Activated naive CD8-positive, alpha-beta T cell treated with anti-CD3 and anti-CD28 coated beads for 36 hours (primary cell): ENCODE measurements at places on chromosomes 11 and 22.

DNA sequence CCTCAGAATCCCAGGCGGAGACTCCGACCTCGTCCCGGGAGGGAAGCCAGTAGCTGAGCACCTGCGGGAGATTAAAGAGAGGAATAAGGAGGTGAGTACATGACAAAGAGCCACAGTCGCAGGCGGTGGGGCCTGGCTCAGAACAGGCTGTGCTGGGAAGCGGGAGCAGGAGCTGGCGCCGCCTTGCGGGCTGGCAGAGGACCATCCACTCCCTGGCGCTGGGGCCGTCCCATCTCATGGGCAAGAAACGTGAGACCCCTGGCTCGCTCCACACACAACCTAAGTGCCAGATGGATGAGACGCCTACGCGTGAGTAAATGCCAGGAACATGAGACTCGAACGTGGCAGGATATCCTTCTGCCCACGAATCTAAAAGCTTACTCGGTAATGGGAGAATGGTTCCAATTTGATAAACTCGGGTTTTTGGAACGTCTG, 6.3 kb downstream of the CEND1 start:
- no peak for DNase-seq
- H3K27ac ChIP-seq, result no peak overlapping the region
- no peaks in the 10 kb centered on the region for H3K27me3 ChIP-seq
- peaks cover 5% of the 10 kb centered on the region for H3K36me3 ChIP-seq

DNA sequence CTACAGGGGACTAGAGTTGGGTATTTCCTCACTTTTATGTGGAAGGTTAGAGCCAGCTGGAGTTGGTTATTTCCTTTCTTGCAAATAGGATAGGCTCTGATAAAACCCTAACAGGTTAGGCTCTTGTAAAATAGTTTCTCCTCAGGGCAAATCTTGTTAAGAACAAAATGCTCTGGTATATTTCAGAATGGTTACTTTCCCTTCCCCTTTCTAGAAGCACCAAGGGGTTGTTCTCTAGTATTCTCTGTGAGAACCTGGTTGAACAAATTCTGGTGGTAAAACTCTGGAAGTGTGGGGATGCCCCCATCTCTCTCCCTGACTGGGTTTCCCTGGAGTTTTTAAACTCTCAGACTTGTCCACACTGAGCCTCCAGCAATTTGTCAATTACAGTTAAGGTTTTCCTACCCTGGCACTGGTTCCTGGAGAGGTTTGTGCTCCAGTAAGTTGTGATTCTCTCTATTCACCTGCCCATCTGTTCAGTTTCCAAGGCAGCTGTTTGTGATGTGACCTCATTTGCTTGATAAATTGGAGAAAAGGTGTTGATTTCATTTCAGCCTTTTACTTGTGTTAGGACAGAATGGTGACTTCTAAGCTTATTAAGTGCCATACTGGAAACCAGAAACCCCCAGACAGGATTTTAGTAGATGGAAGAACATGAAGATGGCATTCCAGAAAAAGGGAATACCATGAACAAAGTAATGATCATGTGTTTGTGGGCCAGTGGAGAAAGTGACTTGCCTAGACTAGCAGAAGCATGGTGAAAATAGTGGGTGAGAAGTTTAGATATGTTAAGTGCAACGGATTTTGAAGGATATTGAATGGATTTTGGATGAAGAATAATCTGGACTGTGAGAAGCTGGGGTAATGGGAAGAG, 64.6 kb downstream of the EXT2 start:
- H3K27me3 ChIP-seq, result no peaks in the 10 kb centered on the region
- no peak for DNase-seq
- H3K27ac ChIP-seq, result no peak overlapping the region
- H3K36me3 ChIP-seq, result peaks cover 35% of the 10 kb centered on the region
- H3K4me3 ChIP-seq, result no peak overlapping the region
- peaks cover 15% of the 10 kb centered on the region for H3K4me1 ChIP-seq

- no peak overlapping the region for H3K27ac ChIP-seq
- H3K4me1 ChIP-seq, result peaks cover 27% of the 10 kb centered on the region
- H3K27me3 ChIP-seq, result peaks cover 4% of the 10 kb centered on the region
- no peak overlapping the region for H3K4me3 ChIP-seq
- DNase-seq, result no peak
Measured at GRCh38 chr11:85806876-85807275, 4.1 kb downstream of the SYTL2 start.

DNA sequence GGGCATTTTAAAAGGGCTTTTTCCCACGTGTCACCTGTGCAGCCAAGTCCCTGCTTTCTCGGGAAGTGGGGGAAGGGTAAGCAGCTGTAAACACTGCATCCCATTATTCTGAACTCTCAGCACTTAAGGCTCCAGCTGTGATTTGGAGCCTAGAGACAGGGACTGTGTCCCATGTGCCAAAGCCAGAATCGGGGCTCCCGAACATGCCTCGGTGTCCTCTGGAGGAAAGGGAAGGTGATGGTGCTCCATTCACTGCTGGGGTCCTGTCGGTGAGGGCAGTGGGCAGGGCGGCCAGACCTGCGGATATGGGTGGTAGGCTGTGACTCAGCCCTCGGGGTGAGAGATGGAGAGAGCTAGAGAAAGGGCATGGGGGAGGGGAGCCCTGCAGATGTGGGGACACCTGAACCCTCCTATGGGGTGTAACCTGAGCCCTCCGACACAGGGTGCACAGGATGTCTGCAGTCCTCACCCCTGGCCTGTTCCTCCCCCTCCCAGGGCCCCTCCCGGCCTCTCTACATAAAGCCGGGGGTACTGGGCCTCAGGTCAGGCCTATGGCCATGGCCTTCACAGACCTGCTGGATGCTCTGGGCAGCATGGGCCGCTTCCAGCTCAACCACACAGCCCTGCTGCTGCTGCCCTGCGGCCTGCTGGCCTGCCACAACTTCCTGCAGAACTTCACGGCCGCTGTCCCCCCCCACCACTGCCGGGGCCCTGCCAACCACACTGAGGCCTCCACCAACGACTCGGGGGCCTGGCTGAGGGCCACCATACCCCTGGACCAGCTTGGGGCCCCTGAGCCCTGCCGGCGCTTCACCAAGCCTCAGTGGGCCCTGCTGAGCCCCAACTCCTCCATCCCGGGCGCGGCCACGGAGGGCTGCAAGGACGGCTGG, 31.8 kb downstream of the CAPN1 start:
- no peak overlapping the region for H3K27ac ChIP-seq
- H3K4me1 ChIP-seq, result peaks cover 10% of the 10 kb centered on the region
- no peak overlapping the region for H3K4me3 ChIP-seq
- peaks cover 4% of the 10 kb centered on the region for H3K27me3 ChIP-seq
